ENCODE measurements at places on chromosomes 13 and 19. TPM values are rescaled to one million over a fixed set of nuclear protein-coding genes. Genes with fewer than 3 reads are reported as not detected.

GRCh38 chr13:111508164-111508870 is 187.9 kb downstream of the TEX29 start:
- no peak for DNase-seq

Gene HCN2
- 6.1 TPM for total RNA-seq

Gene SHC2
- total RNA-seq = 9.8 TPM

GRCh38 chr13:44969551-44970484 is 19.5 kb downstream of the NUFIP1 start:
- DNase-seq = peak; percentile 38

GRCh38 chr13:111411919-111412650 is 91.6 kb downstream of the TEX29 start:
- no peak for DNase-seq

DNA sequence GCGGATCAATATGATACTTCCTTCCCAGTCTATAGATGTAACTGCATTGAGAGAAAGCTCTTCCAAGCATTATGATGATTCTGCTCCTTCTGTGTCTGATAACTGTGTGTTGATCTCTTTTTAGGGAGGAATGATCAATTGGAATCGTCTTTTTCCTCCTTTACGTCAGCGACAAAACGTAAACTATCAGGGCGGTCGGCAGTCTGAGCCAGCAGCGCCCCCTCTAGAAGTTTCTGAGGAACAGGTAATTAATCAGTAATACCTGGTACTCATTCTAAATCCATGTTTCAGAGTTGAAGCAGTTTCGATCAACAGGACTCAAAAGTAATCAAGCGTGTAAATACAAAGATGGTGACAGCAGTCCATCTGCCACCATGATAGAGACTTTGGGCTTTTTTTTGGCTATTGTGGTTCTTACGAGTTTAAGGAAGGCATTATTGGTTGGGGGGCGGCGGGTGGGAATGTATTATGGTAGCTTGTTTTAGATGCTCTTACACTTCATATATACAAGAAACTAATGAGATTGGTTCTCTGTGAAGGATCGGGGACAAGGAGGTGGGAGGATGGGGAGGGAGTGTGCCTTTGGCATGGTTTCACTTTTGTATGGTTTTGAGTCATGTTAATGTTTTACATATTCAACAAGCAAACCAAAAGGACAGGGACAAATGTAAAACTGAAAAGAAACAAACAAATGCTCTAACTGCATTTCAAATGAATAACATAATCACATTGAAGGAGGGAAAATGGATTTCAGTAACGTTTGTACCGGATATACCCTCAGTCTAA is 60.7 kb upstream of the GPR183 start:
- no peak for DNase-seq

- no peak for DNase-seq
Measured at GRCh38 chr13:23488442-23488841, 54.9 kb upstream of the SACS start.

- DNase-seq = peak; percentile 22
Measured at GRCh38 chr19:45136507-45137178, 24.1 kb downstream of the NKPD1 start.

DNA sequence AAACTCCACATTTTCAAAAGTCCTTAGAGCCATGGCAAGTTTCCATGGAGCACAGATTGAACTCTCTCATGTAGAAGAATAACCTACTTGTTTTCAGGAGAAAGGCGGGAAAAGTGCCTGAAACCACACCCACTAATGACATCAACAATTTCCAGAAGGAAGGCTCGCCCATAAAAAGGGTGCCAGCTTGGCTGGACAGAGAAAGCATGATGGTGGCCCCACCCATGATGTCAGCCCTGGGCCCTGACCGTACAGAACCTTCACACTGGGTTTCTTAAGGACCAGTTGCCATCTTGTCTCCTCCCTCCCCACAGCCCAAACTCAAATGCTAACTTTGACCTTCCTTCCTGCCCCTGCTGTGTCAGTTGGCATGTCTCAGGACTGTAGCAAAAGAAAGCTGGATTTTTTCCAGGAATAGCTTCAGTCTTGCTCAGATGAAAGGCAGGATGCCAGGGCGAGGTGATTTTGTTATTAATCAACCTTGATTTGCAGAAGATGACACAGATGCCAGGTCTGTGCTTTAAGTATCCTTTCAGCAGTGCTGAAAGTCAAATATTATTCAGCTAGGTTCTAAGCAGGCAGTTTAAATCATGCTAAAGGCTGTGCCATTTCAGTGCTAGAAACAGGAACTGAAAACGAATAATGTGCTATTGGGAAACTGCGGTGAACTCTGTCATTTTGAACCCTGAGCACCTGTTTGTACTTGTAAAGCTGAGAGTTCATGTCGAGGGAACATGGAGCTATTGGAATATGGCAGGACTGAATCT is 89.5 kb upstream of the RFC3 start:
- no peak for DNase-seq

- DNase-seq = no peak
Measured at GRCh38 chr19:13583114-13583513, 76.8 kb upstream of the CACNA1A start.

DNA sequence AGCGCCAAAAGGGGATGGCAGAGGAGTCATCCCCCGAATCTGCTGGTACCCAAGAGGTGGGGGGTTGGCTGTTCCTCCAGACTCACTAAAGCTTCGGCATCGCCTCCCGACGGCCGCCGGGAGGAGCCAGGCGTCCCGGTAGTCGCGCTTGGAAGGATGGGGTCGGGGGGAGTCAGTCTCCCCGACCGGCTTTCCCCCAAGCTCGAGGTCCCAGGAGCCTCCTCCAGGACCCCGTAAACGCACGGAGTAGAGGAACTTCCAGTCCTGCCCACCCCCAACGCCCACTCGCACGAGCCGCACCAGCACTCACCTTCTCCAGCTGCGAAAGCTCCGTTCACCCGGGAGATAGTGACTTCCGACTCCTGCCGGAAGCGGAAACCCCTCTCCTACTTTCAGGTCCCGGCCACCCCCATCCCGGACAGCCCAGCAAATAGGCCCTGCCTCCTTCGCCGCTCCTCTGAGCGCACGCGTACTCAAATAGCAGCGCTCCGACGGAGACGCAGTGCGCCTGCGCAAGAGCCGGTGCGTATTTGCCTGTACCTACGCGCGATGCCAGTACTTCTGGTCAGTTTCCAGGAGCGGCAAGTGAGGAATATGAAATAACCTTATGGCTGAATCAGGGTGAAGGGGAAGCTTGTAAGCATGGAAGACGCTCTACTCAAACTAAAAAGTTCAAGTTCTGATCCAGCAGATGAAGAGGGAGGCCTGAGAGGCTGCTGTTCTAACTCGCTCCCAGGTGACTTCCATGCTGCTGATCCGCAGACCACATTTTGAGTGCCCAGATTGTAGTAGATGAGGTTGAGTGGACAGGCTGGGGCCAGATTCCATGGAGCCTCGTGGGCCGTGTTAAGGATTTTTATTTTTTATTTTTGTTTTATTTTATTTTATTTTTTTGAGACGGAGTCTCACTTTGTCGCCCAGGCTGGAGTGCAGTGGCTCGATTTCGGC is at the start of gene ELOF1:
TSS of gene ELOF1 (minus strand) at position 350 of the 948 bp plus-strand sequence. CDS start 4,883 bp downstream, outside the sequence.
- peak; percentile 93 for DNase-seq

- no peak for DNase-seq
Measured at GRCh38 chr13:51501592-51502152, 48.8 kb upstream of the INTS6 start.

DNA sequence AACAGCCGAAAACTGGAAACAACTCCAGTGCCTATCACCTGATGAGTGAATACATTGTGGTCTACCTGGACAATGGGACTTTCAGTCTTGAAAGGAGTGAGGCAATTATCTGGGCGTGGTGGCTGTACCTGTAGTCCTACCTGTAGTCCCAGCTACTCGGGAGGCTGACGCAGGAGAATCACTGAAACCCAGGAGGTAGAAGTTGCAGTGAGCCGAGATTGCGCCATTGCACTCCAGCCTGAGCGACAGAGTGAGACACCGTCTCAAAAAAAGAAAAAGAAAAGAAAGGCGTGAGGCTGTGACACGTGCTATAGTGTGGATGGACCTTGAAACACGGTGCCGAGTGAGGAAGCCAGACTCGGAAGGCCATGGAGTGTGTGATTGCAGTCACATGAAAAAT is 4.1 kb upstream of the NTN5 start:
- no peak for DNase-seq

DNA sequence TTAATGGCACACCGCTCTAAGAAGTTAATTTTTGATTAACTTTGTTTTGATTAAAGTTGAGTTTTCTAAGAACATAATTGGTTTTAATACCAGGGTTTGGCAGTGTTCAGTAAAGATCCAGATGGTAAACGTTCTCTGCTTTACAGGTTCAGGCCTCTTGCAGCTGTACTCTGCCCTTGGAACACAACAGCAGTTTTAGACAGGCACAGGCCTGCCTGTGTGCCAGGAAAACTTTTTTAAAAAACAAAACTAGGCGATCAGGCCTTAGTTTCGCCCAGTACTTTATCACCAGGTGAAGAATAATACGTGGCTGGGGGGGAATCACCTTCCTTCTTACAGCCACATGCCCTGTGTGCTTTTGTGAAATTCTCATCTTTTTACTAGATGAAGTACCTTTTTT is 38.0 kb upstream of the TEX29 start:
- DNase-seq = no peak

Gene SHISA7
- 4.5 TPM for total RNA-seq

Gene TMEM255B
- total RNA-seq = not detected

DNA sequence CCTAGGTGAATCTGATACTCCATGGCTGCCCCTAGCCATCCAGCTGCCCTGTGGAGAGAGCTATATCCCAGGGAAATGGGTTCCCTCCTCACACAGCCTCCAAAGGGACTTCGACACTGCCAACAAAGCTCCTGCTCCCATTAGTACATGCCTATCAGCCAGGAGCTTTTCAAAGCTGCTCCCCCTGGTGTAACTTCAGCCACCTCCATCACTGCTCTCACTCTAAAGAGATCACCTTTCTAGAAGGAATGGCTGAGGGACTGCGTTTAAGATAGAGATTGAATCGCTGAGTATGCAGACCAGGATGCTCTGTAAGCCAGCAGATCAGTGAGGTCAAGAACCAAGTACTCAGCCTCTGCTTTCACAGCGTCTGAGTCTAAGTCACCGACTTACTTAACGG is 213.7 kb downstream of the NALCN start:
- no peak for DNase-seq

- no peak for DNase-seq
Measured at GRCh38 chr13:39132286-39133230, 94.3 kb downstream of the NHLRC3 start.

Gene RINL
- total RNA-seq = 5.3 TPM

Gene GSX1
- 0.41 TPM for total RNA-seq

Gene RAB11B
- total RNA-seq = 90.5 TPM

Gene RNF225
- total RNA-seq = not detected

DNA sequence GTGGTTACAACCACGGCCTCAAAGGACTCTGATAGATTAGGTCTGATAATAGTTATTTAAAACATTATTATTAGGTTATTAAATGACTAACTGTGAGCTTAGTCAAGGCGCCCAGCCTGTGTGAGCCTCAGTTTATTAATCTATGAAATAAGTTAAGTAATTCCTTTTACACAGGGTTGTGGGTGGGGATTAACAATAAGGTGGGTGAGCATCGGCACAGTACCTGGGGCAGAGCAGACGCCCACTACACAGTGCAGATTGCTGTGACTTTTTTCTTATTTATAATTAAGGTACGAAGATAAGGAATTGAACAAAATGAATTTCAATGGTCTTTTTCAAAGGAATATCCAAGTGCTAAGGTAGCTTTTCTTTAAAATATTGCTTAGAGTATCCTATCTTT is 132.2 kb downstream of the KATNAL1 start:
- DNase-seq = no peak

Gene CCDC97
- 4.1 TPM for total RNA-seq

- DNase-seq = no peak
Measured at GRCh38 chr13:93066187-93066586, 160.4 kb upstream of the GPC6 start.

Gene ZFP36
- total RNA-seq = 0.41 TPM

DNA sequence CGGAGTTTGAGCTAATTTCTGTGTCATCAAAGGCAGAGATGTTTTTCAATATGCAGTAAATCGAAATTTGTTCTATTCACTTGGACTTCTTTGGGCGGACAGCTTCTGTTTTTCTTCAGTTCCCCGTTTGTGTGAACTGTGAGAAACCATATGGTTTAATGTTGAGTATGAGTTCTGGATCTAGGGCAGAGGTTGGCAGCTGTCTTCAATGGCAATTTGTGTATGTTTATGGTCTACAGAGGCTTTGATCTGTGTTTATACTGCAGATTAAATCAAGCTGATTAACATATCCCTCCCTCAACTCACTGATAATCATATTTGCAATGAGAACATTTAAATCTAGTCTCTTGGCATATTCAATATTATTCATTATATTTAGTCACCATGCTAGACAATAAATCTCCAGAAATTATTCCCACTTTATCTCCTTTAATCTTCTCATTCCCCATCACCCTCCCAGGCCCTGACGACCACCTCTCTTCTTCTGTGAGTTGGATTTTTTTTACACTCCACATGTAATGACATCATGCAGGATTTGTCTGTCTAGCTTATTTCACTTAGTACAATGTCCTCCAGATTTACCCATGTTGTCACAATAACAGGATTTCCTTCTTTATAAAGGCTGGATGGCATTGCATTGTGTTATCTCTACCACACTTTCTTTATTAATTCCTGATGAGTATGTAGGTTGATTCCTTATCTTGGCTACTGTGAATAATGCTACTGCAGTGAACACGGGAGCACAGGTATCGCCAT is 9.0 kb downstream of the ZNF331 start:
- DNase-seq = no peak

Gene KLC3
- total RNA-seq = 0.41 TPM

DNA sequence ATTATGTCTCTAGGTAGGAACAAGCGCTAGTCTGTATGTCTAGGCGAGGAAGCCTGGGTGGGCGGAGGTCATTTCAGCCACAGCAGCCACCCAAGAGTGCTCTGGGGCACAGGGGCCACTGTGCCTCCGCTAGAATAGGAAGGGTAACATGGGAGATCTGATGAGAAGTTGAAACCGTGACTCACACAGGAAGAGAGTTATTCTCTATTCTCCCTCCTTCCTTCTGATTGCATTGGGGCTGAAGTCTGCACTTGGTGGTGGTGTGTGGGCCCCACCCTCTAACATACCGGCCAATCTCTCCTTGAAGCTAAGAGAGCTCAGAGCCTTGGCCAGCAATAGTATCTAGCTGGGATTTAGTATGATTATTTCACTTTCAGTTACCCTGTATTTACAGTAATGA is 20.3 kb upstream of the GGACT start:
- no peak for DNase-seq

Gene STOML3
- not detected for total RNA-seq

GRCh38 chr13:79458436-79458835 is 22.5 kb upstream of the NDFIP2 start:
- DNase-seq = no peak

- DNase-seq = no peak
Measured at GRCh38 chr13:95451656-95452055, 100.9 kb upstream of the CLDN10 start.

- no peak for DNase-seq
Measured at GRCh38 chr19:35380450-35381124, 9.7 kb downstream of the GPR42 start.

Gene ACER1
- not detected for total RNA-seq

GRCh38 chr13:111899714-111900389 is 167.1 kb upstream of the SOX1 start:
- no peak for DNase-seq

- no peak for DNase-seq
Measured at GRCh38 chr19:41734156-41734555, 21.2 kb upstream of the CEACAM6 start.
